CD8-positive, alpha-beta memory T cell (primary cell): ENCODE measurements at places on chromosomes 2 and 18. TPM values are rescaled to one million over a fixed set of nuclear protein-coding genes. Genes with fewer than 3 reads are reported as not detected.
A peak's percentile ranks its signal among the peaks of the same experiment; 100 is the strongest.

- peaks cover 27% of the 10 kb centered on the region for H3K27me3 ChIP-seq
- H3K4me3 ChIP-seq, result no peak overlapping the region
- no peak for DNase-seq
- H3K27ac ChIP-seq, result no peak overlapping the region
- H3K4me1 ChIP-seq, result no peaks in the 10 kb centered on the region
- H3K36me3 ChIP-seq, result no peaks in the 10 kb centered on the region
These were observed 1.8 kb upstream of the GBX2 start for GRCh38 chr2:236169741-236170589.

The LHCGR gene
- not detected for total RNA-seq

The DYNAP gene
- total RNA-seq, result not detected

The MALL gene
- 0.50 TPM for total RNA-seq

GRCh38 chr2:134410006-134410405, 156.1 kb downstream of the MGAT5 start:
- H3K27ac ChIP-seq, result no peak overlapping the region
- DNase-seq, result no peak
- peaks cover 25% of the 10 kb centered on the region for H3K4me1 ChIP-seq
- no peaks in the 10 kb centered on the region for H3K27me3 ChIP-seq
- H3K36me3 ChIP-seq, result no peaks in the 10 kb centered on the region

- no peaks in the 10 kb centered on the region for H3K27me3 ChIP-seq
- no peak overlapping the region for H3K27ac ChIP-seq
- H3K4me3 ChIP-seq, result no peak overlapping the region
- H3K36me3 ChIP-seq, result no peaks in the 10 kb centered on the region
- no peaks in the 10 kb centered on the region for H3K4me1 ChIP-seq
- no peak for DNase-seq
These were observed 411.6 kb downstream of the ZNF521 start for GRCh38 chr18:24940416-24940815.

The RAD51AP2 gene
- not detected for total RNA-seq

The RPIA gene
- total RNA-seq, result 69.0 TPM

DNA sequence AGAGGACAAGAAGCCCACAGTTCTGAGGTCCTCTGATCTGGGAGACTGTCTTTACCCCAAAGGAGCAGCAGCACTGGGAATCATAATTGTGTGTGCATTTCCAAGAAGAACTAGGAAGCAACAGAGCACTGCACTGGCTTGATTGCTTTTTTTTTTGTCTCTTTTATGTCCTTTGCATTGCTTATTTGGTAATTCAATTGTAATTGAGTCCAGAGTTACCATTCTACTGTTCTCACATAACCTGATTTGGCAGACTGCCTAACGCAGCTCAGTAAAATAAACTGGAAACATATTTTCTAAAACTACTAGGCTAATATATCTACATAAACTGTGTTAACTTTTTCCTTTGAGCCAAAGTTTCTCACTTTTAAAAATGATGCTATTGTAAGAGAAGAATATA, 190.3 kb upstream of the SLC8A1 start:
- H3K4me3 ChIP-seq, result no peak overlapping the region
- no peak for DNase-seq
- no peaks in the 10 kb centered on the region for H3K4me1 ChIP-seq
- no peaks in the 10 kb centered on the region for H3K36me3 ChIP-seq
- no peaks in the 10 kb centered on the region for H3K27me3 ChIP-seq
- no peak overlapping the region for H3K27ac ChIP-seq

- DNase-seq, result no peak
- H3K4me3 ChIP-seq, result no peak overlapping the region
- no peaks in the 10 kb centered on the region for H3K27me3 ChIP-seq
- no peaks in the 10 kb centered on the region for H3K36me3 ChIP-seq
- no peak overlapping the region for H3K27ac ChIP-seq
- H3K4me1 ChIP-seq, result no peaks in the 10 kb centered on the region
These were observed 56.8 kb downstream of the ATOH8 start for GRCh38 chr2:85810371-85811179.

DNA sequence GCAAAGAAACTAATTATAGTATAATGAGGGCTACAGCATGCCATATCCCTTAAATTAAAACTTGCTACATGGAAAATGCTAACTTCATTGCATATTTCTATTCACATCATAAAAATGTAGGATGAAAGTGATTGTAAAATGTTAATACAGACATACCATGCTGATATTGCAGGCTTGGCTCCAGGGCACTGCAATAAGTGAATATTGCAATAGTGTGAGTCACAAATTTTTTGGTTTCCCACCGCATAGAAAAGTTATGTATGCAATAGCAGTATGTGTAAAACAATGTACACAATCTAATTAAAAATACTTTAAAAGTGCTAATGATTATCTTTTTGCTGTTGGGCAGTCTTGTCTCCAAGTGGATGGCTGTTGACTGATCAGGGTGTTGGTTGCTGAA, 162.1 kb downstream of the CD8B2 start:
- H3K27ac ChIP-seq, result no peak overlapping the region
- H3K4me3 ChIP-seq, result no peak overlapping the region
- no peaks in the 10 kb centered on the region for H3K27me3 ChIP-seq
- no peaks in the 10 kb centered on the region for H3K36me3 ChIP-seq
- no peaks in the 10 kb centered on the region for H3K4me1 ChIP-seq

The CDKL4 gene
- total RNA-seq, result 0.31 TPM

DNA sequence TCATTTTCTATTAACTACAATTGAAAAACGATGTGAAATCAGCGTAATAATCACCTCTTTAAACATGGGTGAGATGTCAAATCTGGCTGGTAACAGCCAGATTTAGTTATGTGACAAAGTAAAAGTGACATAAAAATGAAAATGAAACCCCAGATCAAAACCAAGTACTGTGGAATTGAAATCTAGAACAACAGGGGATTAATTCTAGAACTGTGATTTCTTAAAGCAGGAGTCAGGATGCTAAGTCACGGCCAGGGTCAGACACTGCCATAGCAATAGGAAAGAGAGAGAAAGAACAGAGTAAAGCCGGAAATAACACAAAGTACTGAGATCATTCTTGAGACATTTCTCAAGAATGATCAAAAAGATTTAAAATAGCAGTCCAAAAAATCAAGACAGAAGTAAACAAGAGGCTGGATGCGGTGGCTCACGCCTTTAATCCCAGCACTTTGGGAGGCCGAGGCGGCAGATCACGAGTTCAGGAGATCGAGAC, 1183.7 kb upstream of the NXPH2 start:
- no peak overlapping the region for H3K27ac ChIP-seq
- no peak overlapping the region for H3K4me3 ChIP-seq
- no peak for DNase-seq
- no peaks in the 10 kb centered on the region for H3K27me3 ChIP-seq

DNA sequence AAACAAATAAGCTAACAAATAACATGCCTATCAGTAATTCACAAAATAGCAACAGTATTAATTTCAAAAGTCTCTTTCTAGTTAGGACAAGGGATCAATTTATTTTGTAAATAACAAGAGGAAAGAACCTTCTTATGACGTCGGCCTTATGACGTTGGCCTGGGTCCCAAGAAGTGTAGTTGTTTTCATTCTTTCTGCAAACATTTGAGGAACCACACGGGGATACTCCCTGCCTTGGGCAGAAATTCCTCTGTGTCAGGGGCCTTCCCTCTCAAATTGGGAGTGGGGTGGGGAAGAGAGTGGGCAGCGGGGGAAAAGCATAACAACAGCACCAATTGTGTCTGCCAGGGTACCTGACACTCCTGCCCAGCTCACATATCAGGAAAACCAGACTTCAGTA, 1.3 kb downstream of the CCDC68 start:
- H3K27ac ChIP-seq, result no peak overlapping the region
- H3K36me3 ChIP-seq, result no peaks in the 10 kb centered on the region
- H3K4me1 ChIP-seq, result no peaks in the 10 kb centered on the region
- peaks cover 5% of the 10 kb centered on the region for H3K27me3 ChIP-seq
- H3K4me3 ChIP-seq, result no peak overlapping the region

GRCh38 chr18:49279041-49279440, 181.4 kb downstream of the DYM start:
- H3K36me3 ChIP-seq, result no peaks in the 10 kb centered on the region
- DNase-seq, result no peak
- no peak overlapping the region for H3K27ac ChIP-seq
- no peak overlapping the region for H3K4me3 ChIP-seq
- H3K4me1 ChIP-seq, result no peaks in the 10 kb centered on the region
- no peaks in the 10 kb centered on the region for H3K27me3 ChIP-seq

- no peaks in the 10 kb centered on the region for H3K36me3 ChIP-seq
- no peaks in the 10 kb centered on the region for H3K27me3 ChIP-seq
- no peak for DNase-seq
These were observed 144.0 kb downstream of the TNS1 start for GRCh38 chr2:217858519-217859491.

- no peaks in the 10 kb centered on the region for H3K4me1 ChIP-seq
- H3K36me3 ChIP-seq, result no peaks in the 10 kb centered on the region
- DNase-seq, result no peak
- H3K27me3 ChIP-seq, result no peaks in the 10 kb centered on the region
- H3K4me3 ChIP-seq, result no peak overlapping the region
These were observed 176.1 kb upstream of the SESTD1 start for GRCh38 chr2:179440642-179441251.

- no peak overlapping the region for H3K27ac ChIP-seq
- H3K27me3 ChIP-seq, result peaks cover 7% of the 10 kb centered on the region
- no peaks in the 10 kb centered on the region for H3K36me3 ChIP-seq
- no peaks in the 10 kb centered on the region for H3K4me1 ChIP-seq
- no peak overlapping the region for H3K4me3 ChIP-seq
These were observed 321.9 kb downstream of the CELF4 start for GRCh38 chr18:37243741-37244140.

DNA sequence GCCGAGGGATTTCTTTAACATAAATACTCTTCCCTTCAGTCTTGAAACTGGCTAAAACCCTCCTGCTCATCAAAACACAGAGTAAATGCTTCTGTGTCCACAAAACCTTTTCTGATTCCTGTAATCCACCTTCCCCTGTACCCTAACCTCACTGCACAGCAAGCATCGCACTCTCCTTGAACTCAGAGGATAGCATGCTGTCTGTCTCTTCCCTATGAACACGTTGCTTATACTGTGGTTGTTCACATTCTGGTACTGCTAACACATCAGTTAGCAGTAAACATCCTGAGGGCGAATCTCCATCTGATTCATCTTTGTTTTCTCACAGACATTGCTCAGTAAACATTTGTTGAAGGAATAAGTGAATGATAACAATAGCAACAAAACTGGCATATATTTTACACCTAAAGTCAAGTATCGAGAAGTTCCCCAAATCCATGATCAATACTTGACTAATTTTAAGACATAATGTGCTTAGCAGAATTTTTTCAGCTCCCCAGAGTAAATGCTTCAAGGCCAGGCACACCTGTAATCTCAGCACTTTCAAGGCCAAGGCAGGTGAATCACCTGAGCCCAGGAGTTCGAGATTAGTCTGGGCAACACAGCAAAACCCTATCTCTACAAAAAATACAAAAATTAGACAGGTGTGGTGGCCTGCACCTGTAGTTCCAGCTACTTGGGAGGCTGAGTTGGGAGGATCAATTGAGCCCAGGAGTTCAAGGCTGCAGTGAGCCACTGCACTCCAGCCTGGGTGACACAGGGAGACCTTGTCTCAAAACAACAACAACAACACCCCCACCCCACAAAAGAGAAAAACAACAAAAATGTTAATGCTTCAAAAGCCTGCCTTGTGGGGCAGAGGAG, 45.6 kb upstream of the LPIN2 start:
- DNase-seq, result peak; percentile 48
- H3K4me1 ChIP-seq, result peaks cover 77% of the 10 kb centered on the region
- H3K27ac ChIP-seq, result peak overlapping the region; percentile 83
- no peaks in the 10 kb centered on the region for H3K36me3 ChIP-seq
- H3K27me3 ChIP-seq, result no peaks in the 10 kb centered on the region

The ACTG2 gene
- total RNA-seq, result not detected

DNA sequence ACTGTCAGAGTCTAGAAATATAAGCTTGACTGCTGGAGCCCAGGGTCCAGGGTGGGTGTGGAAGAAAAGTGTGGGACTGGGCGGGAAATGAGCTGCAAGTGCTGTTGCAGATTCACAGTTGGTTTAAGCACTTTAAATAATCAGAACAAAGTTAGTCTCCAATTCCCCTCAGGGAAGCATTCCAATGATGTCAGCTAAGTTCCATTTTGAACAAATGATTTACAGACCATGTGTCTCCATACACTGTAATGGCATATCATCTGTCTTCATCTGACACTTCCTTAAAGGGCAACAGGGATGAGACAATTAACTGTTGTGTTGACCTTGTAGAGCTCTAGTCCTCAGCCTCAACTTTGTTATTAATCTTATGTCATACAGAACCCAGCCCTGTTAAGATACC, 31.5 kb upstream of the REG3A start:
- no peaks in the 10 kb centered on the region for H3K36me3 ChIP-seq
- no peak overlapping the region for H3K27ac ChIP-seq
- no peak for DNase-seq
- H3K27me3 ChIP-seq, result no peaks in the 10 kb centered on the region

DNA sequence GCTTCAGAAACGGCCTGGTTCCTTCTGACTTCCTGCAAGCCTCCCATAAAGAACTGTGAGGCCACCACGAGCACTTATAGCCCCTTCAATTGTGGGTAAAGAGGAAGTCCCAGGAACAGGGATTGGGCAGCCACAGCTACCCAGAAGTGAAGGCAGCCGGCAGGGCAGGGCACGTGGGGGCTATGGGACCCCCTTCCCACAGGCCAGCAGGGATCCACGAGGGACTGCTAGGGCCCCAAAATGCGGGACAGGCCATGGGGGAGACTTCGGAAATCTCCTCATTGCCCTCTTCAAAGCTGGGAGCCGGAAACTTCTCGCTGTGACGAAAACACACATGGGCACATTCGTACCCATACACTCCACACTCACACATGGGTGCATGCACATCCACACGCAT, 196.1 kb upstream of the SALL3 start:
- no peak for DNase-seq
- H3K4me3 ChIP-seq, result no peak overlapping the region
- no peak overlapping the region for H3K27ac ChIP-seq
- H3K4me1 ChIP-seq, result no peaks in the 10 kb centered on the region
- no peaks in the 10 kb centered on the region for H3K36me3 ChIP-seq

The KCNS3 gene
- total RNA-seq, result not detected

The DLX1 gene
- not detected for total RNA-seq

DNA sequence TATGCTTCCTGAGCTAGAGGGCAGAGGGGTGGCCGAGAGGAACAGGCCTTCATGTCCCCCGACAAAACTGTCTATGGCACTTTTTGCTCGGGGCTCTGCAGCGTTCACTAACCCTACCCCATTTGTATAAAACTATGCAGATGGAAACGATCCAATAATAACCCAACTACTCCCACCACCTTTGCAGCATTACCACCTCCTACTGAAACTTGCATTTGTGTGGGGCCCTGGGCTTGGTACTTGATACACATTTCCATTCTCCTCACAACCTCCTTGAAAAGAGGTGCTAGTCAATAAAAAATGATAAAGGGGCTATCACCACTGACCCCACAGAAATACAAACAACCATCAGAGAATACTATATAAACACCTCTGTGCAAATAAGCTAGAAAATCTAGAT, 63.5 kb upstream of the FOSL2 start:
- H3K36me3 ChIP-seq, result no peaks in the 10 kb centered on the region
- H3K4me3 ChIP-seq, result no peak overlapping the region
- H3K4me1 ChIP-seq, result no peaks in the 10 kb centered on the region

DNA sequence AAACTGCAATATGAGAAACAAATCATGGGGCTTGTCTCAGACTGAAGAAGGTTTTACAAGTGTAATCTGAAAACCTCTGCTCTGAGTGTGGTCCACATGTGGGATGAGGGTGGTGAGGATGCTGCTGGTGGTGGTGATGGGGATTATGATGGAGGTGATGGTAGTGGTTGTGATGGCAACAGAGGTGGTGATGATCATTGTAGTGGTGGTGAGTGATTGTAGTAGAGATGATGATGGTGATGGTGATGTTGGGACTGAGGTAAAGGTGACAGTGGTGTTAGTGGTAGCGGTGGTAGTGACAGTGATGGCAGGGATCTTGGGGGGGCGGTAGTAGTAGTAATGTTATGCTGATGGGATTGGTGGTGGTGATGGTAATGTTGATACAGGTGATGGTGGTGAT, 217.8 kb downstream of the ANAPC1 start:
- DNase-seq, result no peak
- H3K27ac ChIP-seq, result no peak overlapping the region
- H3K27me3 ChIP-seq, result no peaks in the 10 kb centered on the region
- H3K36me3 ChIP-seq, result no peaks in the 10 kb centered on the region
